Endothelial cell of coronary artery (primary cell): ENCODE measurements at places on chromosomes 1 and 21. TPM values are rescaled to one million over a fixed set of nuclear protein-coding genes. Genes with fewer than 3 reads are reported as not detected.

Gene OR2G6
- total RNA-seq = not detected in 2 replicates

Gene KRTAP10-6
- total RNA-seq = not detected in 2 replicates

Gene INSRR
- total RNA-seq = not detected in 2 replicates

Gene UBE2Q1
- 28.5 and 29.1 TPM in 2 replicates for total RNA-seq

Gene PLPPR4
- total RNA-seq = not detected in 2 replicates

Gene TNNT2
- total RNA-seq = not detected in 2 replicates

Gene APOBEC4
- total RNA-seq = not detected in 2 replicates

Gene MXRA8
- 0.63 and 6.3 TPM in 2 replicates for total RNA-seq

Gene GOLT1A
- 0.09 TPM in 1 of 2 replicates, not detected in the other for total RNA-seq

Gene PDZK1
- total RNA-seq = 0.09 and 0.19 TPM in 2 replicates

Gene PLEKHO1
- 72.2 and 102 TPM in 2 replicates for total RNA-seq

Gene MCOLN2
- total RNA-seq = 0.09 TPM in 1 of 2 replicates, not detected in the other
